ENCODE measurements at places on chromosomes 11 and 22. TPM values are rescaled to one million over a fixed set of nuclear protein-coding genes. Genes with fewer than 3 reads are reported as not detected.

PGA5 gene
- total RNA-seq, result not detected

RBX1 gene
- total RNA-seq, result 180 TPM

GLB1L3 gene
- not detected for total RNA-seq

SYCE3 gene
- not detected for total RNA-seq

BET1L gene
- total RNA-seq, result 10.3 TPM

APOC3 gene
- not detected for total RNA-seq

OR5B21 gene
- not detected for total RNA-seq

TMEM151A gene
- 0.39 TPM for total RNA-seq

APOL1 gene
- 8.0 TPM for total RNA-seq

SMTNL1 gene
- total RNA-seq, result not detected

SLC36A4 gene
- 16.7 TPM for total RNA-seq
